ENCODE measurements at places on chromosomes 5 and 9. TPM values are rescaled to one million over a fixed set of nuclear protein-coding genes. Genes with fewer than 3 reads are reported as not detected.
A peak's percentile ranks its signal among the peaks of the same experiment; 100 is the strongest.

DNA sequence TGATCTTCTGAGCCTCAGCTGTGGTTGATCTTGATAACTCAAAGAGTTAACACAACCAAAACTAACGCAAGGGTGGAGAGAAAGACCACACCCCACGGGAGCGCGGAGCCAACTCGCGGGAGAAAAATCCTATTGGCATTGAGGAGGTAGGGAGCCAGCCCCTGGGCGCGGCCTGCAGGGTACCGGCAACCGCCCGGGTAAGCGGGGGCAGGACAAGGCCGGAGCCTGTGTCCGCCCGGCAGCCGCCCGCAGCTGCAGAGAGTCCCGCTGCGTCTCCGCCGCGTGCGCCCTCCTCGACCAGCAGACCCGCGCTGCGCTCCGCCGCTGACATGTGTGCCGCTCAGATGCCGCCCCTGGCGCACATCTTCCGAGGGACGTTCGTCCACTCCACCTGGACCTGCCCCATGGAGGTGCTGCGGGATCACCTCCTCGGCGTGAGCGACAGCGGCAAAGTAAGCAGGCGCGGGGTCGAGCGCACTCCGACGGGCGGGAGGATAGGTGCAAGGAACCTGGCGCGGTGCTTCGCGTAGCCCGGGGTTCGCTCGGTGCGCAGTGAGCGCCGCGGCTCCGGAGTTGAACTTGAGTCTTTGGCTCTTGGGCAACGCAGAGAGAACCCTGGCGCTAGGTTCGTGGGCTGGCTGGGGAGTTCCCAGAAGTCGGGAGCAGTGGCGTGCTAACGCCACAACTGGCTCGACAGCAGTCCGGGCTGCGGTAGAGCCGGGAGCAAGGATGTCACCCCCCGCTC lies at the start of gene GDA:
Gene GDA, plus strand, starts transcription at position 210 of the 745 bp plus-strand sequence. Its CDS starts 120 bp downstream, at position 330.
- no peak for DNase-seq

The GFPT2 gene
- polyA plus RNA-seq = 5.3 TPM

GRCh38 chr9:137416006-137416562 lies 6.9 kb downstream of the EXD3 start:
- no peak for DNase-seq

DNA sequence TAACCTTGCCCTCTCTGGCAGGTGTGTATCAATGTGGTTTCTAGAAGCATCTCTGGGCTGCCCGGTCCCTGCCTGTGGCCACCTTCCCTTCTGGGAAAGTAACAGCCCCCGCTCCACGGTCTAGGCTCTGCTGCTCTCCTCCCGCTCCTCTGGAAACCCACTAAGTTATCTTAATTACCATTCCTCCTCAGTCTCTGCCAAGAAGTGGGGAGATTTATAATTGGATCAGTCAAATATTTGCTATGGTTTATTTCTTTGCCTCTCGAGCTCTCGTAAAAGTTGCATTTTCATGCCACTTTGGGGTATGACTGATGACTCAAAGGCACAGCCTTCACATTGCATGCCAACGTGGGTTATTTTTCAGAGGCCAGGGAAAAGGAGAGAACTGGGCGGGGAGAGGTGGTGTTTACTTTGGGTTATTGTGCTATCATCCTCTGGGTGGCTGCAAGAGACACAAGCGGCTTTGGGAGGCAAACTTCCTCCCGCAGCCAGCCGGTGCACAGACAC lies 205.3 kb upstream of the WWC1 start:
- DNase-seq = no peak

- peak; percentile 36 for DNase-seq
Observed at GRCh38 chr5:152532714-152533113, 127.6 kb upstream of the NMUR2 start.

DNA sequence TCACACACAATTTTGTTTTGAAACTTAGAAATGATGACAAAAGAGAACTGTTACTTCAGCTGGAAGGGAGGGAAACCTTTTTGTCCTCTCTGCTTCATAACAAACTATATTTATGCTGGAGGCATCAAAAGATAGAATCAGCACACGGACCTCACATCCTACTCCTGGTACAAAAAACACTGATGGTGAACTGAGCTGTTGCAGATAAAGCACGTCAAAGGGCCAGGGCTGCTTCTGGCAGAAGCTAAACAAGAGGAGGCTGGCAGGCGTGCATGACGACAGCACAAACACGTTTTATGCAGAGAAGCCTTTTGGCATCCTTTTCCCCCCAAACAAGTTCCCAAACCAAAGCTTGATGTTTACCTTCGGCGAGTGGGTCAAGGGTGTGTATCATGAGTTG lies 169.6 kb downstream of the SLC24A2 start:
- DNase-seq = no peak

DNA sequence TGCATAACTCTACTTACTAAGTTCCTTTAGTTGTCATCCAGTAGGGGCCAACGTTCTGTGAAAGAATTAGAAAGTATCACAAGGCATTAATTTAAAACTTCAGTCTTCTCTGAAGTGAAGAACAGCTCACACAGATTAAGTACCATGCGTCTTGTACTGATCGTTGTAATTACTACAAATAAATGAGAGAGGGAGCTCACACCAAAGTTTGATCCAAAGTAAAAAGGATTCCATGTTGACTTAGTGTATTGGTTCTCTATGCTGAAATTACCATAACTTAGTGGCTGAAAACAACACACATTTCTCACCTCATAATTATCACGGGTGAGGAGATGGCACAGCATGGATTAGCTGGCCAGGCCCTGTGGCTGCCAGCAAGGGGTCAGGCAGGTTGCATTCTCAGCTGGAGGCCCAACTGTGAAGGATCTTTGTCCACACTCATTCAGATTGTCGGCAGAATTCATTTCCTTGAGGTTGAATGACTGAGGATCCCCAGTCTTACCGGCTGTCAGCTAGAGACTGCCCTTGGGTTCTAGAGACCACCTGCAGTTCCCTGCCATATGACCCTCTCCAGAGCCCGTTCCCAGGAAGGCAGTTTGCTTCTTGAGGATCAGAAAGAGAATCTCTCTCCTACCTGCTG lies 169.1 kb downstream of the YTHDC2 start:
- no peak for DNase-seq

DNA sequence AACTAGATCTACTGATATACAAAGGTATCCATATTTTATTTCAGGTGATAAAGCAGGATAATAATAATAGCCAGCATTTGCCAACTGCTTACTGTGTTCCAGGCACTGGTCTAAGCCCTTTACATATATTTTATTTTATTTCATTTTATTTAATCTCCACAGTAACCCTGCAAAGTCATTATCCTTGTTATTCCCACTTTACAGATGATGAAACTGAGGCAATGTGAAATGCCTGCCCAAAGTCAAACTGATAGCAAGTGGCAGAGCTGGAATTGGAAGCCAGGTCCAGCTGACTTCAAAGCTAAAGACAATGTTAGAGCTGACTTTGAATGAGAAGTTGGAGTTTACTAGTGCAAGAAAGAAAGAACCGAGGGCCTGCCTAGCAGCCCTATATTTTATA lies 24.8 kb downstream of the MORN5 start:
- no peak for DNase-seq

- no peak for DNase-seq
Observed at GRCh38 chr5:111513131-111513520, 791 bp upstream of the STARD4 start.

- no peak for DNase-seq
Observed at GRCh38 chr9:112086627-112087026, 88.5 kb downstream of the SUSD1 start.

- DNase-seq = no peak
Observed at GRCh38 chr5:128038643-128039042, 44.9 kb upstream of the SLC12A2 start.

- DNase-seq = no peak
Observed at GRCh38 chr9:114836769-114837168, 30.9 kb upstream of the TNFSF15 start.

GRCh38 chr5:33850100-33850594 lies 41.6 kb downstream of the ADAMTS12 start:
- DNase-seq = no peak

The SLC25A51 gene
- polyA plus RNA-seq = 17.9 TPM

DNA sequence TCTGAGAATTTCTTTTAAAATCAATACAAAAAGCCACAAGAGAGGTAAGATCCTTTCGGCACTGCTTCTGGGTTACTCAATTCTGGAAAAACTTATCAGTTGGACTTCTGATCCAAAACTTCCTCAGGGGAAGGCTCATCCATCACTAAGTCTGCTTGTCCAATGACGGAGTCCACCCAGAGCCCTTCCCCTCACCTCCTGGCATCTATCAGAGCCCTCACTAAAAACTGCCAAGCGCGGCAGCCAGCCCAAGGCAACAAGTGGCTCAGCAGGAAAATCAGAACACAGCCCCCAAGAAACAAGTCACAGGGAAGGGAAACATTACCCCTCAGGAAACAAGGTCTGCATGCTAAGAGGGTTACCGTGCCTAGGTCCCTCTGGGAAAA lies 869 bp upstream of the ESM1 start:
- DNase-seq = no peak

GRCh38 chr9:91188719-91189590 lies 172.8 kb downstream of the AUH start:
- no peak for DNase-seq

The CXCL14 gene
- 21.2 TPM for polyA plus RNA-seq

The SLC45A2 gene
- polyA plus RNA-seq = 0.54 TPM

The PCDHA5 gene
- polyA plus RNA-seq = 0.21 TPM

- no peak for DNase-seq
Observed at GRCh38 chr9:35349287-35349990, 140.5 kb upstream of the RUSC2 start.

GRCh38 chr5:99045871-99046270 lies 117.1 kb upstream of the CHD1 start:
- DNase-seq = no peak

- DNase-seq = no peak
Observed at GRCh38 chr9:35035851-35036701, 36.3 kb downstream of the VCP start.

DNA sequence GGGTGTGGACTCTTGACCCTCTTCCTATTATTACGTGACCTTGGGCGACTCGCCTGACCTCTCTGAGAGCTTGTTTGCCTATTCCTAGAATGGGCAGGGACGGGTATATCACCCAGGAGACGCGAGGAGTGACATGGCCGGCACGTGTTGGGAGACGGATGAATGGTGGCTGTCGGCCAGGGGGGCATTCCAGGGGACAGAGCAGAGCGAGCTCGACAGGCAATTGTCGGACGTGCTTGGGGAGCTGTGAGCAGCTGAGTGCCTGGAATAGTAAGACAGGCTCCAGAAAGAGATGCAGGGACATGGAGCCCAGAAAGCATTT lies 29.3 kb upstream of the UNC5A start:
- no peak for DNase-seq

GRCh38 chr5:131081374-131081773 lies 83.7 kb downstream of the HINT1 start:
- no peak for DNase-seq

The GABRA1 gene
- polyA plus RNA-seq = not detected

GRCh38 chr5:75617736-75618352 lies 6.6 kb downstream of the ANKDD1B start:
- no peak for DNase-seq

DNA sequence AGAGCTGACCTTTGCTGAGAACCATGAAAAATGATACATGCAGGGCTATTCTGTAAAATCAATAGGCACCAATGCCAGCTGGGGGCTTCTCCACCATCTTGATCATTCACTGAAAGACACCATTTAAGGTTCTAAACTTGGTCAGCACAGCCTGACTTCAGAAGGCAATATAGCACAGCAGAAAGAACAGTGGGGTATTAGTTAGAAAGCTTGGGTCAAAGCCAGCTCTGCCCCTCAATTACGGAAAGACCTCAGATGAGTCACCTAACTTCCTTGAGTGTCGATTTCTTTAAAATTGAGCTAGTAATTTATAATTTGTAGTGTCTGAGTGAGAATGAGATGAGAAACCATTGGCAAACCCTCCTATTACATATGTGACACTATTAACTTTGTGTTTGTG lies 3.4 kb downstream of the TNC start:
- DNase-seq = no peak

GRCh38 chr9:81844131-81844567 lies 84.1 kb upstream of the SPATA31D4 start:
- DNase-seq = no peak

- DNase-seq = no peak
Observed at GRCh38 chr9:96067600-96067999, 192.1 kb downstream of the ERCC6L2 start.

- DNase-seq = no peak
Observed at GRCh38 chr9:110029429-110029955, 178.5 kb downstream of the C9orf152 start.

DNA sequence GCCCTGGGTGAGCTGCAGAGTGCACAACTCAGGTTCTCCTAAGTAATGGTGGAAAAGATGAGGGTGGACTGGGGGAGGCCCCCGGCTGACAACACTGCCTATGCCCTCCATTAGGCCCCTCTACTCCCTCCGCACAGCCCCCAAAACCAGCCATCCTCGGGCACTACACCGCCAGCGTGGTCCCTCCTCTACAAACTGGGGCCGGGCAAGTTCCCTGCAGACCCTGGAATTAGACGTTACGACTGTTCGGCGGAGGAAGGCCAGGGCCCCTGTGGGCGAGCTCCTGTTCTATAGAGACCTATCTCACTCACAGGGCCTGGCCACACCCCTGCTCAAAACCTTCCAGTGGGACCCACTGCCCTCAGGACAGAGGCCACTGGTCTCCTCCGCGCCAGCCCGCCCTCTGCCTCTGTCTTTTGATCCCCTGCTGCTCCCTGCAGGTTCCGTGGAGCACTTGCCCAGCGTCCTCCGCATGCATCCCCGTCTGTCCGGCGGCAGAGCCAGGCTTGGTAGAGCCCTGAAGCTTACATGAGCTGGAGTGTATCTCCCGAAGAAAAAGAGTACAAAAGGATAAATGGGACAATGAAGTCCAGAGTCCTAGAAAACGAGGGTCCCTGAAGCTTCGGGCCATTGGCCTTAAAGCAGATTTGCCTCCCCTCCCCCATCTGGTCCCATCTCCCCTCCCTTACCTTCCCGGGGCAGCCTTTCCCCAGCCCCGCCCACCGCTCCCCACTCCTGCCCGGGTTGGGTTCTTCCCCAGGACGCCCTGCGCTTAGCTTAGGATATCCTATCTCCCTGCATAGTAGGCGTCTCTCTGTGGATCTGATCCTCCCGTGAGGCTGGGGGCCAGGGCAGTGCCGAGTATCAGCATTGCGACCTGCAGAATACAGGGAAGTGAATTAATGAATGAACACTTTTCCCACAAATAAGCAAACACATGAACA lies 71.3 kb downstream of the HRH2 start:
- DNase-seq = no peak

The ADCY2 gene
- 6.8 TPM for polyA plus RNA-seq

The APBA1 gene
- polyA plus RNA-seq = 13.3 TPM

GRCh38 chr5:38022631-38023030 lies 182.8 kb upstream of the GDNF start:
- no peak for DNase-seq

GRCh38 chr5:139199321-139199720 lies 1.2 kb upstream of the SIL1 start:
- DNase-seq = no peak

The PCDHA9 gene
- polyA plus RNA-seq = 0.03 TPM

The GRIN1 gene
- polyA plus RNA-seq = not detected

The OR13C8 gene
- polyA plus RNA-seq = not detected

The CSF1R gene
- polyA plus RNA-seq = 15.9 TPM

The CDO1 gene
- polyA plus RNA-seq = 23.7 TPM

- no peak for DNase-seq
Observed at GRCh38 chr5:56686337-56687195, 128.8 kb upstream of the MAP3K1 start.

GRCh38 chr5:1239505-1240251 lies 14.5 kb downstream of the SLC6A18 start:
- DNase-seq = no peak

The ORM2 gene
- not detected for polyA plus RNA-seq

The FREM1 gene
- 207 TPM for polyA plus RNA-seq

The GGTA1 gene
- polyA plus RNA-seq = 5.9 TPM

- DNase-seq = no peak
Observed at GRCh38 chr9:106218427-106218826, 524.1 kb downstream of the TMEM38B start.

All from renal cortex interstitium (tissue), 15 donors.